ENCODE measurements at places on chromosomes 2 and 18.

- no peak for DNase-seq
These were observed 98.9 kb upstream of the ATP8B1 start for GRCh38 chr18:57901825-57902589.

DNA sequence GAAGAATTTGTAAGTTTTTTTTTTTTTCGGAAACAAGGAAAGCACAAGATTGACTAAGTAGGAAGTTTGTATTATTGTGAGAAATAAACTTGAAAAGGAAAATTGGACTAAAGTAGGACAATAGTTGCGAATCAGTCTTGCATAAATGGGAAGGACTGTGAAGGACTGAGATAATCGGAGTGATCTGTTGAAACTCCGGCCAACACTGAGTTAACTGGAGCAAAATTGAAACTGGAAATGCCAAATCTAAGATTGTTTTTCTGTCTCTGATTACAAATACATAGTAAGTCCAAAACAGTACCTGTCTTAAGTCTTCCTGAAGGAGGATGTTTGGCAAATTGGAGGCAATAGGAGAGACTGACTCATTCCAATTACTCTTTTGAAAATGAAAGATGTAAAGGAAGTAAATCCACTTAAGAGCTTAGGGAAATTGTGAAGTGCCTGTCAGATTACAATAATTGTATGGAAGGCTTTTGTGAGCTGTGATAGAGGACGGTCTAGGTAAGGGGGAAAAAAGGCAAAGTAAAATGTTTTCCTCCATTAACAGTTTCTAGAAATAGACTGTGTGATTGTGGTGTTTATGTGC lies 204.9 kb upstream of the CYRIA start:
- no peak for DNase-seq

DNA sequence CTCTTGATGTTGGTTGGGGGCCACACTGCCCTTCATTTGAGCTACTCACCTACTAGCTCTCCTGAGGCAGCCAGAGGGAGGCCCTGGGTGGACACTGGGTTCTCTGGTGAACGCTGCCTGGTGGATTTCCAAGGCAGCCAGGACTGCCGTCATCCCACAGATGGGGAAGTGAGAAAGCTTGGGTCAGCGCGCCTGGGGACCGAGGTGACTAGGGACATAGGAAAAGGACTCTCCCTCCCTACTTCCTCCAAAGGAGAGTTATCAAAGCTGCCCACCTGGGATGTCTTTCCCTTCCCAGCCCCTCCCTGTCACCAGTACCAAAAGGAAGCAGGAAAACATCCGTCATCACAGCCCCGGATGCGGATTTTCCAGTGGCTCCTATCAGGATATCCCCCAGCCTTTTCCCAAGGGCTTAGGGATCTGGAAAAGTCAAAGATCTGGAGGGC lies 3.8 kb upstream of the SEMA4C start:
- no peak for DNase-seq

DNA sequence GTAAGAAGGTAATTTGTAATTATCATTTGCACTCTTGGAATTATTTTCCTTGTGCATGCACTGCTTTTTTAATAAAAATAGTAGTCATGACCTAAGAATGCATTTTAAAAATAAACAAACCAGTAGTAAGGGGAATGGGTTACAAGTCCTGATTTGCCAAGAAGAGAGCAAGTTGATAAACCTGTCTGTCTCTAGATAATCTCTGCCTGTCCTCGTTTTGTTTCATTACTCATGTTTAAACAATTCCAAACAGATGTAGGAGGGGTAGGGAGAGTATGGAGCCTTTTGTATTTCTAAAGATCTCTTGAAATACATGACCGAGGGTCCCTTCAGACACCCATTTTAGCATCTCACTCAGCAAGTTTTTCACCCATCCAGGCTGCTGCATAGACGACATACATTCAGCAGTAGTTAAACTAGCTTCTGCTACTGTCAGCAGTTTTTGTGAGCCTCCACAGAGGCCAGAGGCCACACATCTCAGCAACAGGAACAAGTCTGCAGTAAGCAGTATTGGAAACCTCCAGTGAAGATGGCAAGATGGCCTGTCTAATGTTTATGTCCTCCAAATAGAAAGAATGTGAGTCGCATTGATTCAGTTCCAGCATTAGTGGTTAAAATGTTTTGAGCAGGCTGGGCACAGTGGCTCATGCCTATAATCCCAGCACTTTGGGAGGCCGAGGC lies 2.3 kb upstream of the EXOC6B start:
- no peak for DNase-seq

GRCh38 chr2:10375570-10376281 lies 72.4 kb downstream of the ODC1 start:
- DNase-seq: peak; percentile 42

All from CD4-positive, alpha-beta T cell treated with Interleukin-17A for 4 hours (primary cell).